AG20443 (cell line): ENCODE measurements at places on chromosomes 5 and 9.
A peak's percentile ranks its signal among the peaks of the same experiment; 100 is the strongest.

DNA sequence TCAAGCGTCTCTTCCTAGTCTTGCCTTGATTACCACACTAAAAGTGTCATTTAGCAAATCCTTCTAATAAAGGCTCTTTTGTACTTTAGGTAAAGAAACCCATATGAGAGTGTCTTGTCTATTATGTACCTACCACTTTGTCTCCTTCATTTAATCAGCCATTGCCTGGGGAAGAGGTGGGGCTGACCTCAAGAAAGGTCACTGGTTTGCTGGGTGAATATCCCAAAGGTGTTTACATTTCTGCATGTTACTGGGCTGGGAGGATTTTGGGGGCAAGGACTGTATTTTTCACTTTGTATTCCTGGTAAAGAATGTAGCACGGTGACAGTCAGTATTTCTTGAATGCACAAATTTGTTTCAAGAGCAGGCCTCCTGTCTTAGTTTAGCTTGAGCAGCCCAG, 11.9 kb upstream of the RPS23 start:
- DNase-seq = no peak

DNA sequence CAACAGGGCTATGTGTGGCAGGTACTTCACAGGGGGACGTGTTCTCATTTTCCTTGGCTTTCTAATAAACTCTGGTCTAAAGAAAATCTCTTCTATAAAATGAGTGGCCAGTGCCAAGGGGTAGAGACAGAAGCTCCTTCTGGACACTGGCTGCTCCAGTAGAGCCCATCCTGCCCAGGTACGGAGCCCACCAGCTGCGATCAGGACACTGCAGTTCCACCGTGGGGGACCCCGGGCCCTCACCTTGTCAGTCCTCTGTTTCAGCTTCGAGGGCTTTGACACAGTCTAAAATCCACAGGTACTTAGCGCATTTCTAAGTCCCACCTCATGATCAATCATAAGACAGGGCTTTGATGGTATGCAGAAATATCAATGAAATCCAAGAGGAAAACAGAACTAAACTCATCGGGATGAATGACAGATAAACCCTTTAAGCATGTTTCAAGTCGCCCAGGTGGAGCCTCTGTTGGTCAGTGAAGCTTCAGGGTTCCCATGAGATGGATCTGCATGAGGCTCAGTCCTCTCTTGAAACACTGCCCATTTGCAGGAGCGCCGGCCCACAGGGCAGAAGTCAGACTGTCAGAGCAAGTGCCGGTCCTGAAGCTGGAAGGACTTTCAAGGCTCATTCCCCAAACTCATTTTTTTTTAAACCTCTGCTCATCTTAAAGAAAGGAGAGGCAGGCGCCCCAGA, 20.3 kb upstream of the TERT start:
- DNase-seq = no peak

DNA sequence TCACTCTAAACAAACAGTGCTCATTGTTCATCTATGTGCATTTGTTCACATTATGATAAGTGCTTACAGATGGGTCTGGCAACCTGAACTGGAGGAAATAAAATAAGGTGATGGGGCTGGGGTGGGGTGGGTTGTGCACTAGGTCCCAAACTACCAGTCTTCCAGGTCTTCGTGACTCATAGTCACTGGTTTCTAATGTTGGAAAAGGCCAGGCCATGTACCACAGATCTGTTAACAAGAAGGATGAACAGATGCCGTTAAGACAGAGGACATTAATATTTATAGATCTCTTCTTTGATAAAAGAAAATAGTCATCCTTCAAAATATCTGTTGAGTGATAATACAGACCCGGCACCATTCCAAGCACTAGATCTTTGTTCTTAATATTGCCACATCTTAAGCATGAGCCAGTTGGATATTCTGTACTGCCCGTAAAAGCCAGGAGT, 71.4 kb upstream of the STARD4 start:
- peak; percentile 17 for DNase-seq

DNA sequence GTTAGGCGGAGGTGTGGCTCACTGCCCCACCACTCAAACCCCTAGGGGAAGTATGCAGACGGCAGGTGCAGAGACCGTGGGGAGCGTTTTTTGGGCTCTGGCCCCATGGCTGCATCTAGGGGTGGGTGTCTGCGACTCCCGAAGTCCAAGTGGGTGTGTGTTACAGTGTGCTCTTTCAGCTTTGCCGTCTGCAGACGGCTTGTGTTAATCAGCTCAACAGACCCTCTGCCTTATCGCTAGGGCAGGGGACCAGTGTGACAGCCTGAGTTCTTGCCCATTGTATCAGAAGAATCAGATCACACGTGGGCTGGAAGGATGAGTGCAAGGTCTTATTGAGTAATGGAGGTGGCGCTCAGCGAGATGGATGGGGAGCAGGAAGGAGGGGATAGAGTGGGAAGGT, 162.8 kb downstream of the ENC1 start:
- no peak for DNase-seq

- no peak for DNase-seq
These were observed 6.4 kb downstream of the ADAMTS6 start for GRCh38 chr5:65475336-65475735.

DNA sequence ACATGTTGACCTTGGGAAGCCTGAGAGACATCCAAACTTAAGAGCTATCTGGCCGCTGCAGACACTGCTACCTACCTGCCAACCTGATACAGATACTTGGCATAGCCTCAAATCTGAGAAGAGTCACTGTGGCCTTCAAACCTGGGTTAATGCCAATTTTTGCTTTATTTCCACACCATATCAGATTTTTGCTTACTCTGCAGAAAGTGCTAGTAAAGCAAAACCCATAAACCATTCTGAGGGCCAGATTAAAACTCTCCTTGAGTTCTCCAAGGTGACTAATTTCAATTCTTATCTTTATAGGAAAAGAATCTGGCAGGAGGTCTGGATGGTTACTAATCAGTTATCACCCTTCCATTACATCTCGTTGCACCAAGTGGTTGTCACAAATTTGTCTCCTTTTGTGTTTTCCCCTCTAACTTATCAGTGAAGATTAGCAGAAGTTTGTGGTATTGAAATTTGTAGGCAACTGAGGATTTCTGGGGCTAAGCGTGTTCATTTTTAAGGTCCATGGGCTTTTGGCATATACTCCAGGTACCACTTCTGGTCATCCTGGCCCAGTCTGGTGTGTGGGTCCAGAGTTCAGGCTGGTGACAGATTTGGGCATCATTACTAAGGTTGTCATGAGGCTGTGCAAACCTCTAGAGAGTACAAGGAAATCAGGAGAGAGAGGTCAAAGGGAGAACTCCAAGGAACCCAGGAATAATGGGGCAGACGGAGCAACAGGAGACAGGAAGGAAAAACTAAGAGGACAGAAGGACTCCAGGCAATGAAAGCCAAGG, 177.9 kb downstream of the TSSK1B start:
- DNase-seq = no peak

DNA sequence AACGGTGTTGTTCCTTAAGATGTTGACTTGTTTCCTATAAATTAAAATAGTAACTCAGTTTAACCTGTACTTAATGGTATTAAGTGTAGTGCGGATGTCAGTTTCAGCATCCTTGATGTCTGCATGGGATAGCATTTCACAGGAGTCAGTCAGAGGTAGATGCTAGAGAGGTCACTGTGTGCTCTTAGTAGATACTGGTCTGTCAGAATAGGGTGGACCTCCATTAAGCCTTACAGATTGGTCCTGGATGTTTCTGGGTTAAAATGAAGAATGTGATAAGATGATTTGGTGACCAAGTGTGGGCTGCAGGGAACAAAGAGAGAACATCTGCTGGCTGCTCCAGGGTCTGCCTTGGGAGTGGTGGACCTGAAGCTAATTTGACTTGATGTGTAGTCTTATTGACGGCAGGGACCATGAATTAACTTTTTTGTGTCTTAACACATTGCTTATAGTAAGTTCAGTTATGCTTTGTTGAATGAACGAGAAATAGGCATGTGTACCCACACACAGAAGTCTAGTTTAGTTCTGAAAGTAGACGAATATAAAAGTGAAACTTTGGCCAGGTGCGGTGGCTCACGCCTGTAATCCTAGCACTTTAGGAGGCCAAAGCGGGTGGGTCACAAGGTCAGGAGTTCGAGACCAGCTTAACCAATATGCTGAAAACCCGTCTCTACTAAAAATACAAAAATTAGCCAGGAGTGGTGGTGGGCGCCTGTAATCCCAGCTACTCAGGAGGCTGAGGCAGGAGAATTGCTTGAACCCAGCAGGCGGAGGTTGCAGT, 12.5 kb downstream of the RAB24 start:
- no peak for DNase-seq

DNA sequence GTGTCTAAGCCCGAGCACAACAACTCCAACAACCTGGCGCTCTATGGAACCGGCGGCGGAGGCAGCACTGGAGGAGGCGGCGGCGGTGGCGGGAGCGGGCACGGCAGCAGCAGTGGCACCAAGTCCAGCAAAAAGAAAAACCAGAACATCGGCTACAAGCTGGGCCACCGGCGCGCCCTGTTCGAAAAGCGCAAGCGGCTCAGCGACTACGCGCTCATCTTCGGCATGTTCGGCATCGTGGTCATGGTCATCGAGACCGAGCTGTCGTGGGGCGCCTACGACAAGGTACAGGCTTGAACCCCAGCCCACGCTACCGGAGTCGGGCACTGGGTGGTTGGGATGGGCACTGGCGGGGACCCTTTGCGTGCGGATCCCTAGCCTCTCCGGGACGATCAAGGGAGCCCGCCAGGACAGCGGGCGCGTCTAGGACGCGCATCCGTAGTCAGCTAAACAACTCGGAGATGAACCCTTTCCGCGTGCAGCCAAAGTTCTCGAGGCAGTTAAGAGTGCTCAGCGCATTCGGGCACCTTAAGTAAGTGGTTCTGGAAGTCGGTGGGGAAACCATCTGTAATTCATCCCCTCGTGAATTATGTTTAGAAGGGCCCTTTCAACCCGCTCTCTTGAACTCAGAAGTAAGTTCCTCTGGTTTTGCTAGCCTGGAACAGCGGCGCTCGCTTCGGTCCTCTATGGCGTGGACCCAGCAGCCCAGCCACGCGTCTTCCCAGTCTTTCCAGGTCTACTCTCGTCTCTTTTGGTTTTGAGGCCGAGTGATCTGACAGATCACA, 1.3 kb downstream of the KCNN2 start:
- peak; percentile 9 for DNase-seq
